ENCODE measurements at places on chromosomes 5 and 9. TPM values are rescaled to one million over a fixed set of nuclear protein-coding genes. Genes with fewer than 3 reads are reported as not detected.
A peak's percentile ranks its signal among the peaks of the same experiment; 100 is the strongest.

DNA sequence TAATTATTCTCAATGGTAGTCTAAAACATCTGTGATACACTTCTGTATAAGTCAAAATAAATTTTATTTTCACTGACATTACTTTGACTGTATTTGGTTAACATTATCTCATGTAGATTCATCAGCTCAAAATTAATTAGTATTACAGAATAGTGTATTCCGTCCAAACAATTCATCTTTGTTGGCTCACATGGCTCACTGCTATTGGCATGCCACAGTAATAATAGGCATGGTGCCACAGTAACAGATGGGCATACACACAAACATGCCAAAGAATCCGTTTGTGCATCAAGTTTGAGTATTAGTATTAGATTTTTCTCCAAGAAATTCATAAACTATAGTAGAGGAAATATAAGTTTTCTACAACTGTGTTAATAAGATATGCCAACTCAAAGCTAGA is 14.2 kb downstream of the AP3B1 start:
- H3K4me3 ChIP-seq: no peak overlapping the region
- H3K36me3 ChIP-seq: no peaks in the 10 kb centered on the region
- H3K27me3 ChIP-seq: no peaks in the 10 kb centered on the region

DNA sequence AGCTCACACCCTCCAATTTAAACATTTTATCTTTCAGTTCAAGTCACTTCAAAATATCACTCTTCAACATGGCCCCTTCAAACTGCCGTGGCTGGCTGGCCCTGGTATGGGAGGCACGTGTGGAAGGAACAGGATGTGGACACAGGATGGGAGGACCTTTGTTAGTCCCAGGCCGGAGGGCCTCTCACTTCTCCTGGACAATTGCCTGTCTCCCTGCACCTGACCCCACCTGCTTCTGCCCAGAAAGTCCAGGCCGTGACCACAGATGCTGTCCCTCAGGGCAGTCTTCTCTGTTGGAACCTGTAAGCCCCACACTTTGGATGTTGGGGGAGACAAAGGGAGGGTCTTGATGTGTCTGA is 19.4 kb downstream of the AMBP start:
- no peak overlapping the region for H3K4me3 ChIP-seq
- no peaks in the 10 kb centered on the region for H3K4me1 ChIP-seq
- DNase-seq: no peak

DNA sequence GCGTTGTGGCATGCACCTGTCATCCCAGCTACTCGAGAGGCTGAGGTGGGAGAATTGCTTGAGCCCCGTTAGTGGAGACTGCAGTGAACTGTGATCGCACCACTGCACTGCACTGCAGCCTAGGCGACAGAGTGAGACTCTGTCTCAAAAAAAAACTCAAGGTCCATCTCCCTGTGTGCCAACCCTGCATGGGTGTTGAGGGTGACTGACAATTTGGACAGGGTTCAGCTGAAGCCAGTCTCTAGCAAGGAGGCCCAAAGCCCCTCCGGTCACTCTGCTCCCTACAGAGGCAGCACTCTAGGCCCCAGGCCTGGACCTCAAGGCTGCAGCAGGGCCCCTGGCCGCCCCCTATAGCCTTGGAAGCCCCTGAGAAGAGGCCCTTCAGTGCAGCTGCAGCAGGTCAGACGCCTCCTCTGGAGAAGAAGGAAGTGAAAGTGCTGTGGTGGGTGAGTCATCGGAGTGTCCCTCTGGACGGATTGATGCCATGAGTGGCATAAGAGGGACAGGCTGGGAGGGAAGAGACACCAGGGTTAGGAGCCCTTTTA is 39.2 kb upstream of the NEK6 start:
- no peaks in the 10 kb centered on the region for H3K27me3 ChIP-seq
- peak overlapping the region; percentile 72 for H3K27ac ChIP-seq
- no peaks in the 10 kb centered on the region for H3K36me3 ChIP-seq
- H3K4me3 ChIP-seq: no peak overlapping the region
- H3K4me1 ChIP-seq: peaks cover 93% of the 10 kb centered on the region
- DNase-seq: peak; percentile 86

- no peak overlapping the region for H3K27ac ChIP-seq
- no peak for DNase-seq
- H3K4me1 ChIP-seq: no peaks in the 10 kb centered on the region
- H3K27me3 ChIP-seq: no peaks in the 10 kb centered on the region
Observed at GRCh38 chr9:132538071-132538470, 44.3 kb upstream of the BARHL1 start.

GRCh38 chr9:19156805-19157204 is 29.5 kb upstream of the PLIN2 start:
- H3K4me1 ChIP-seq: peaks cover 11% of the 10 kb centered on the region
- no peaks in the 10 kb centered on the region for H3K36me3 ChIP-seq
- no peaks in the 10 kb centered on the region for H3K27me3 ChIP-seq
- H3K4me3 ChIP-seq: no peak overlapping the region

GRCh38 chr9:11023201-11023600 is 410.4 kb upstream of the PTPRD start:
- no peaks in the 10 kb centered on the region for H3K36me3 ChIP-seq
- no peaks in the 10 kb centered on the region for H3K4me1 ChIP-seq
- no peak overlapping the region for H3K4me3 ChIP-seq
- DNase-seq: no peak
- no peaks in the 10 kb centered on the region for H3K27me3 ChIP-seq
- no peak overlapping the region for H3K27ac ChIP-seq

- no peaks in the 10 kb centered on the region for H3K36me3 ChIP-seq
- H3K4me3 ChIP-seq: no peak overlapping the region
- no peaks in the 10 kb centered on the region for H3K4me1 ChIP-seq
- DNase-seq: no peak
Observed at GRCh38 chr9:132014218-132014805, 65.4 kb downstream of the MED27 start.

- H3K36me3 ChIP-seq: no peaks in the 10 kb centered on the region
- H3K27ac ChIP-seq: no peak overlapping the region
- H3K27me3 ChIP-seq: no peaks in the 10 kb centered on the region
- no peaks in the 10 kb centered on the region for H3K4me1 ChIP-seq
- no peak for DNase-seq
Observed at GRCh38 chr5:157900644-157901043, 41.7 kb upstream of the CLINT1 start.

DNA sequence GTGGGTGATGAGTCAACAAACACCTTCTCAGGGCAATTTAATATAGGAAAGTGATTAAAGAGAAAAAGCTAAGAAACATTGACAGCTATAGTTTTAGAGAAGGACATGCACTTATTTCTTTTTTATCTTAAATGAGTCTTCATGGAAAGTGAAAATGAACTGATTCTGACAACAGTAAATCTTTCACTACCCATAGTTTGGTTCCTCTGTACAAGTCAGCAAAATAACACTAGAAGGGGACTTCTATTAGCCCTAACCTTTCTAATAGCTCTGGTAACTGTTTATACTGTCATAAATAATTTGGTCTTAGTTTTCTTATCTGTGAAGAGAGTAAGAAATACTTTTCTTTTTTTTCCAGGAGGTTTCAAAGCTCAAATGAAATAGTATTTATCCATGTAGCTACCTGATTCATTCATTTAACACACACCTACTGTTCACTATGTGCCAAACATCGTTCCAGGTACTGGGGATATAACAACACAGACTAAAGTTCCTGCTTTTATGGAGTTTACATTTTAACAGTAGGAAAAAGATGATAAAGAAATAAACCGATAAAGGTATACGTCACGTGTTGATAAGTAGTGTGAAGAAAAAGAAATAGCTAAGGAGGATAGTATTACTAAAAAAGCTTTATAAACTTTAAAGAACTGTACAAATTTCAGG is 148.2 kb downstream of the PCSK1 start:
- no peak overlapping the region for H3K4me3 ChIP-seq
- no peaks in the 10 kb centered on the region for H3K27me3 ChIP-seq
- no peak overlapping the region for H3K27ac ChIP-seq

GRCh38 chr9:127049044-127049443 is 73.4 kb downstream of the ANGPTL2 start:
- no peak for DNase-seq
- no peaks in the 10 kb centered on the region for H3K27me3 ChIP-seq
- H3K4me3 ChIP-seq: peak overlapping the region; percentile 18
- peak overlapping the region; percentile 50 for H3K27ac ChIP-seq
- H3K36me3 ChIP-seq: no peaks in the 10 kb centered on the region

GRCh38 chr9:95822583-95823431 is 52.7 kb upstream of the ERCC6L2 start:
- no peaks in the 10 kb centered on the region for H3K36me3 ChIP-seq
- no peak for DNase-seq
- H3K4me1 ChIP-seq: no peaks in the 10 kb centered on the region
- H3K27ac ChIP-seq: no peak overlapping the region
- H3K27me3 ChIP-seq: no peaks in the 10 kb centered on the region

GRCh38 chr5:76608833-76609232 is 14.4 kb downstream of the F2RL2 start:
- no peaks in the 10 kb centered on the region for H3K36me3 ChIP-seq
- H3K4me1 ChIP-seq: no peaks in the 10 kb centered on the region
- DNase-seq: no peak
- H3K27ac ChIP-seq: no peak overlapping the region

GRCh38 chr5:74866596-74867162 is 492 bp upstream of the FAM169A start:
- H3K36me3 ChIP-seq: no peaks in the 10 kb centered on the region
- no peaks in the 10 kb centered on the region for H3K27me3 ChIP-seq
- H3K4me3 ChIP-seq: no peak overlapping the region
- DNase-seq: no peak

DNA sequence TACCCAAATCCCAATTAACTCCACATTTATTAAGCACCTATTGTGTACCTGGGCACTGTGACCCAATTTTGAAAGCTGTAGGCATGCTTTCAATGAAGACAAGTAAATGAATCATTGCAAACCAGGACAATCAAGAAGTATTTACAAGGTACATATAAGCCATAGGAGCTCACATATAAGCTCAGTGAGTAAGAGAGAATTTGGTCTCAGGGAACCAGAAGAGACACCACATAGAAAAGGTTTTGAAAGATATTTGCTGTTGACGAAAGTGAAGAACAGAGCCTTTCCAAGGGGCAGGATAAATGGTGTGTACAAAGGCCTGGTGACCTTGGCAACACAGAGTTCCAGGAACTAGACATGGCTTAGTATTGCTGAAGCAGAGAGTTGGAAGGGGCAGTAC is 187.6 kb downstream of the CD180 start:
- H3K4me3 ChIP-seq: no peak overlapping the region
- no peaks in the 10 kb centered on the region for H3K36me3 ChIP-seq
- H3K27me3 ChIP-seq: no peaks in the 10 kb centered on the region
- peaks cover 30% of the 10 kb centered on the region for H3K4me1 ChIP-seq

GRCh38 chr5:126965487-126965886 is 64.9 kb downstream of the MARCHF3 start:
- H3K27me3 ChIP-seq: no peaks in the 10 kb centered on the region
- H3K4me3 ChIP-seq: no peak overlapping the region
- H3K36me3 ChIP-seq: no peaks in the 10 kb centered on the region
- H3K27ac ChIP-seq: no peak overlapping the region
- peaks cover 3% of the 10 kb centered on the region for H3K4me1 ChIP-seq
- DNase-seq: no peak

- H3K36me3 ChIP-seq: no peaks in the 10 kb centered on the region
- DNase-seq: peak; percentile 95
- H3K27me3 ChIP-seq: no peaks in the 10 kb centered on the region
Observed at GRCh38 chr5:139635606-139636206, 12.4 kb upstream of the CXXC5 start.

DNA sequence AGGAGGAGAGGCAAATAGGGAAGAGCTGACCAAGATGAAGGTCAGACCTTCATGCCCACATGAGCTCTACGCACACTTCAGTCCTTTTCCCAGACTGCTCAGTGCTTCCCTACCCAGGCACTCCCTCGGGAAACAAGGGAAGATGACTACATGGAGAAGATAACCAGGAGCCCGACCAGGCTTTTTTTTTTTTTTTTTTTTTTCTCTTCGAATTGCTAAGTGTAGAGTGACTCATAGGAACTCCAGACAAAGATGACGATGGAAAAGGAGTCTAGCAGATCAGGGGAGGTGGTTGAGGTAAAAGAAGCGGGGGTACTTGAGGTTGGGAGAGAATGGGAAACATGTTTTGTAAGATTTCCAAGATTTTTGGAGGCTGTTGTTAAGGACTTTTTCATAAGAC is 526.1 kb downstream of the BNC2 start:
- no peak for DNase-seq
- H3K27ac ChIP-seq: no peak overlapping the region
- H3K27me3 ChIP-seq: no peaks in the 10 kb centered on the region
- H3K4me3 ChIP-seq: no peak overlapping the region
- H3K4me1 ChIP-seq: no peaks in the 10 kb centered on the region

- no peaks in the 10 kb centered on the region for H3K36me3 ChIP-seq
- H3K27ac ChIP-seq: no peak overlapping the region
- no peak for DNase-seq
- H3K4me1 ChIP-seq: no peaks in the 10 kb centered on the region
- H3K4me3 ChIP-seq: no peak overlapping the region
Observed at GRCh38 chr5:54975701-54976100, 9.7 kb downstream of the ESM1 start.

DNA sequence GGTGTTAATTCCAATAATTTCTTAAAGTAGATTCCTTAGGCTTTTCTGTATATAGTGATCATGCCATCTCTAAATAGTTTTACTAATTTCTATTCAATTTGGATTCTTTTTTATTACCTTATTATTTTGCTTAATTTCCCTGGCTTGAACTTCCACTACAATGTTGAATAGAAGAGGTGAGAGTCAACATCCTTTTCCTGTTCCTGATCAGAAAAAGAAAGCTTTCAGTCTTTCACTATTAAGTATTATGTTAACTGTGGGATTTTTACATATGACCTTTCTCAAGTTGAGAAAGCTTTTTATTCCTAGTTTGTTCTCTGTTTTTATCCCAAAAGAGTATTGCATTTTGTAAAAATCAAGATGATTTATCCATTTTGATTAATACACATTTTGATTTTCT is 574.5 kb upstream of the TLE4 start:
- H3K27ac ChIP-seq: no peak overlapping the region
- no peak overlapping the region for H3K4me3 ChIP-seq
- no peaks in the 10 kb centered on the region for H3K4me1 ChIP-seq
- no peaks in the 10 kb centered on the region for H3K36me3 ChIP-seq
- H3K27me3 ChIP-seq: no peaks in the 10 kb centered on the region

DNA sequence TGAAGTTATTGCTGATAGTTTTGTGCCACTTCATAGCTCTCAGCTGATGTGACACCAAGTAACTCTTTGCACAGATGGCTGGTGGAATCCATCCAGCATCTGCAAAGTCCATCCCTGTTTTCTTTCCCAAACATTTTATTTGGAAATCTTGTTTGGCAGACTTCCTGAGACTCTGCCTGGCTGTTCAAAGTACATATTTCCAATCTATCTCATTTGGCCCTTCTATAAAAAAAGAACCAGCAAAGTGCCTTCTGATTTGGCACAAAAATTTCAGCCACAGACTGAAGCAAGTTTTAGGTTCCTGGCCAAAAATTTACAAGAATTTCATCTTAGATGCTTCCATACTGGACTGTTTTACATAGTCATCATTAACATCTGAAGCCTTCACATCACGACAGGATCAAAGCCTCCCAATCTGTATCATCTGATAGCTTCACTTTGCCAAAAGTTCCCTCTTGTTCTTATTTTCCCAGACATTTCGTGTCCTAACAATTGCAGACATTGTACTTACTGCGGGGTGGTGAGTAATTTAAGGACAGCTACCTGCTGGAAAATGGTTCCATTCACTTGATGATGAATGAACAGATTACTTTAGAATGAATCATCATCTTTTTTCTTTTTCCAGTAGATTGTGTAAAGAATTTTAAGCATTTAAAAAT is 377.3 kb downstream of the KIAA0825 start:
- H3K4me3 ChIP-seq: no peak overlapping the region
- peaks cover 6% of the 10 kb centered on the region for H3K4me1 ChIP-seq
- no peaks in the 10 kb centered on the region for H3K36me3 ChIP-seq

Gene PAEP
- not detected for total RNA-seq

Gene GARIN3
- not detected for total RNA-seq

Gene LHX6
- total RNA-seq: 2.9 TPM

Gene ARL14EPL
- not detected for total RNA-seq

Gene CD74
- total RNA-seq: 1,950 TPM

Gene GDA
- total RNA-seq: not detected

Gene IRGM
- total RNA-seq: 7.5 TPM

Gene GALT
- 45.5 TPM for total RNA-seq

Measured in upper lobe of left lung (tissue), 6 donors.